ENCODE measurements at places on chromosomes 3 and 15. TPM values are rescaled to one million over a fixed set of nuclear protein-coding genes. Genes with fewer than 3 reads are reported as not detected.
A peak's percentile ranks its signal among the peaks of the same experiment; 100 is the strongest.

GRCh38 chr3:35141406-35141805 lies 497.9 kb upstream of the ARPP21 start:
- no peaks in the 10 kb centered on the region for H3K4me1 ChIP-seq
- H3K27ac ChIP-seq = no peak overlapping the region
- H3K36me3 ChIP-seq = no peaks in the 10 kb centered on the region
- no peaks in the 10 kb centered on the region for H3K27me3 ChIP-seq
- no peak overlapping the region for H3K4me3 ChIP-seq

GRCh38 chr3:20808864-20809263 lies 622.9 kb upstream of the SGO1 start:
- no peak overlapping the region for H3K27ac ChIP-seq
- no peaks in the 10 kb centered on the region for H3K27me3 ChIP-seq
- no peaks in the 10 kb centered on the region for H3K4me1 ChIP-seq

GOLGA6B gene
- polyA plus RNA-seq = not detected

RGMA gene
- polyA plus RNA-seq = 3.4 TPM

HAUS2 gene
- polyA plus RNA-seq = 13.5 TPM

DNA sequence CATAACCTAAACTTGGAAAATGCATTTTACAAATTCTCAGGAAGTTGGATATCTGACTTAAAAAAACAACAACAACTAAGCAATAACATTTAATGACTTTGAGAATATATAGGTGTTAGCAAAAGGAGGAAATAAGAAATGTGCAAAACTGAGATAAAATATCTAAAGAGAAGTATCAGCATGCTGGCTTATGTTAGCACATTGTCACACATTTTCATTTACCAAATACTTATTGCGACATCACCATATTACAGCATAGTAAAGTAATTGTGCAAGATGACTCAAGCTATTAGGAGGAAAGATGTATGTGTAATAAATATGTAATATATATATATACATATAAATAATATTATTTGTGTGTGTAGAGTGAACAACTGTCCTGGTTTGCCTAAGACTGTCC lies 9.2 kb downstream of the PTX3 start:
- H3K36me3 ChIP-seq = peaks cover 4% of the 10 kb centered on the region
- H3K27ac ChIP-seq = no peak overlapping the region
- peaks cover 6% of the 10 kb centered on the region for H3K4me1 ChIP-seq
- peak; percentile 92 for DNase-seq
- no peak overlapping the region for H3K4me3 ChIP-seq
- H3K27me3 ChIP-seq = no peaks in the 10 kb centered on the region

DNA sequence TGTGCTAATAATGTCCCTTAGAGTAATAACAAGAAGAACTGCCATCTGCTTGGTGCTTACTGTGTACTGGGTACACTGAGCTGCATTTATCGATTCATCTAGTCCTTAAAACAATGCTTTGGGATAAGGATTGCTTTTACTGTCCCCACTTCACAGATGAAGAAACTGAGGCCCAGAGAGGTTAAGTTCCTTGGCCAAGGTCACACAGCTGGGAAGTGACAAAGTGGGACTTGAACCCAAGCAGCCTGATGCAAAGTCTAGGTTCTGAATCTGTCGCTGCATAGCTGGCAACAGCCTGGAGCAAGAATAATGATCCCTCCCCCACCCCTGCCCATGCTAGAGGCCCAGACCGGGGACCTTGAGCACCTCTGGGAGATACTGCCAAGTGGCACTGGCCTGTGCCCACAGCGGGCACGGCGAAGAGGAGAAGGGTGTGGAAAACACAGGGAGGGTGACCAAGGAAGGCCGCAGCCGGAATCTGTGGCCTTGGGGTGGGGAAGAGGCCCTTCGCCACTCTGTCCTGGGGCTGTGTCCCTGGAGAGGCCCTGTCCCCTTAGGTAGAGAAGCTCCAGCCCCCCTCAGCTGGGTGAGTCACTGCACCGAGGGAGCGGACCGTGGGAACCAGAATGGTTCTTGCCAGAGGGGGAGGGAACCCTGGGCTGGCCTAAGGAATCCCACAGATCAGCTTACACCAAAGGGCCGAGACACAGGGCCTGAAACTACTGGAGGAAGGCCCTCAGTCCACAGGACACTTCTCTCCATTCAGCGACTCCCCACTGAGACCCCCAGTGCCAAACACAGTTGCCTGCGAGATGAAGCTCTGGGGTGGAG lies 3.5 kb downstream of the PLXND1 start:
- H3K27me3 ChIP-seq = no peaks in the 10 kb centered on the region
- no peaks in the 10 kb centered on the region for H3K36me3 ChIP-seq
- peaks cover 34% of the 10 kb centered on the region for H3K4me1 ChIP-seq

MNS1 gene
- polyA plus RNA-seq = 3.2 TPM

MUSTN1 gene
- polyA plus RNA-seq = 39.0 TPM

- H3K27me3 ChIP-seq = no peaks in the 10 kb centered on the region
- peak overlapping the region; percentile 95 for H3K27ac ChIP-seq
- peak; percentile 51 for DNase-seq
- peaks cover 2% of the 10 kb centered on the region for H3K4me1 ChIP-seq
These were observed 3.4 kb downstream of the PDZRN3 start for GRCh38 chr3:73621388-73621787.

DNA sequence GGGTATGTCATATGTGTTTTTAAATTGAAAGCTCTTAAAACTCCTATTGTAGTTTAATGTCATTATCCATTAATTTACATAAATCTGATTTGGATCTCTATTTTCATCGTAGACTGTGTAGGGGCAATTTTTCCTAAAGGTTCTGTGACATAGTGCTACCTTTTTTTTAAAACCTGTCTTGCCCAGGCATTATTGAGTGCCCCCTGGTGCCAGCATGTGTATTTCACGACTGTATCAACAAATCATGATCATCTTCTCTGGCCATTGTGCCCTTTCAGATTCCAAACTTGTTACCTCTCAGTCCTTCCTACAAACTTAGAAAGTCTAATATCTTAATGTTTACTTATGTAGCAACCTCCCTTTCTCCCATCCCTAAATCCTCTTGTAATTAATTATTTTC lies 97.2 kb upstream of the FLNB start:
- no peak overlapping the region for H3K27ac ChIP-seq
- no peak for DNase-seq
- no peak overlapping the region for H3K4me3 ChIP-seq
- peaks cover 10% of the 10 kb centered on the region for H3K36me3 ChIP-seq
- H3K27me3 ChIP-seq = no peaks in the 10 kb centered on the region

GRCh38 chr3:9399746-9400145 lies 2.3 kb downstream of the SETD5 start:
- no peaks in the 10 kb centered on the region for H3K27me3 ChIP-seq
- H3K27ac ChIP-seq = peak overlapping the region; percentile 99
- peak; percentile 97 for DNase-seq
- H3K4me1 ChIP-seq = peaks cover 5% of the 10 kb centered on the region

GRCh38 chr3:81440661-81441060 lies 320.8 kb downstream of the GBE1 start:
- H3K27ac ChIP-seq = no peak overlapping the region
- H3K4me1 ChIP-seq = peaks cover 3% of the 10 kb centered on the region
- H3K27me3 ChIP-seq = no peaks in the 10 kb centered on the region
- no peak for DNase-seq

DNA sequence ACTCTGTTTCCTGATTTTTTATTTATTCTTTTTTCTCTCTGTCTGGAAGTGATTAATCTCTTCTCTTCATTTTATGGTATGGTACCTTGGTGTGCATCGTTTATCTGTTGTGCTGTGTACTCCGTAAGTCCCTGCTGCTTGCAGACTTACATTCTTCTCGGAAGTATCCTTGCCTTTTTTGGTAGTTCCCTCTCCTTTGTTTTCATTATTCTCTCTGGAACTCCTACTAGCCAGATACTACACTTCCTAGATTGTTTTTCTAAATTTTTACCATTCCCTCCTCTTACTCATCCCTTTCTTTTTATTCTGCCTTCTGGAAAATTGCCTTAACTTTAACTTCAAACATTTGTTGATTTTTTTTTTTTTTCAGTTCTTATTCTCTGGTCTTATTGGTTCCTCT lies 27.2 kb downstream of the PIK3CA start:
- no peak overlapping the region for H3K27ac ChIP-seq
- no peaks in the 10 kb centered on the region for H3K36me3 ChIP-seq
- H3K27me3 ChIP-seq = no peaks in the 10 kb centered on the region
- peaks cover 4% of the 10 kb centered on the region for H3K4me1 ChIP-seq

DNA sequence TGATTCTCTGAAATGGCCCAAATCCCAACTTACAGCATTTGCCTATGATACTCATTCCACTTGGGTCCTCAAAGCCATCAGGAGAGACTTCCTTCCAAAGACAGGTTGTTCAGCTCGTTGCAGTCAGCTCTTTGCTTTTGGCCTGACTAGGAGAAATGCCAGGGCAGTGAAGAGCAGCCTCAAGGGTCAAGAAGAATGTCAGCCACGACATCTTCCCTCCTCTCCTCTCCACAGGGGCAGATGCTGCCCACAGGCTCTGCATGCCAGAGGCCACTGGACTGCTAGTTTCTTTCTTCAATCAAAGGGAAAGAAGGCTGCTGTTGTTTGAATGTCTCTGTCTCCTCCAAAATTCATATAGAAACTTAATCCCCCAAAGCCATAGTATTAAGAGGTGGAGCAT lies 201.7 kb upstream of the PFN2 start:
- H3K36me3 ChIP-seq = no peaks in the 10 kb centered on the region
- DNase-seq = no peak
- no peak overlapping the region for H3K27ac ChIP-seq

DNA sequence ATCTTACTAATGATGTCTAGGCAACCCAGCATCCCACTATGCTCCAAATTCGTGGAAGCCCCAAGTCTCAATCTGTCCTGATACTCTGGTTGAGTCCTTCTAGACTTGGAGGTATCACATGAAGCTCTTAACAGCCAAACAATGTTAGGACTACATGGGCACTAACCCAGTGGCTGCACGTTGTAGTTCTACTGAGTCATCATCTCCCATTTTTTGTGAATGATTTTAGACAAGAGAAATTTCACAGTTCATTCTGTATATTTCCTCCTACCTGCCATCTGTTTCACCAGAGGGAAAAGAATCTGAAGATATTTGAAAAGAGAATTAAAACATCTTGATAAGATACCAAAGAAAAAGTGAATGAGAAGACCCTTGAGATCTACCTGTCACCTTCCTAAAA lies 9.8 kb upstream of the WWTR1 start:
- H3K4me3 ChIP-seq = no peak overlapping the region
- H3K27ac ChIP-seq = no peak overlapping the region
- no peaks in the 10 kb centered on the region for H3K4me1 ChIP-seq

GRCh38 chr3:98778852-98779413 lies 15.8 kb downstream of the ST3GAL6 start:
- H3K4me1 ChIP-seq = peaks cover 2% of the 10 kb centered on the region
- DNase-seq = peak; percentile 54
- no peak overlapping the region for H3K4me3 ChIP-seq
- peak overlapping the region; percentile 79 for H3K27ac ChIP-seq

MESP2 gene
- 0.71 TPM for polyA plus RNA-seq

- H3K27ac ChIP-seq = no peak overlapping the region
- H3K4me3 ChIP-seq = no peak overlapping the region
- no peak for DNase-seq
- H3K27me3 ChIP-seq = no peaks in the 10 kb centered on the region
These were observed 114.0 kb downstream of the LRRC28 start for GRCh38 chr15:99365242-99365641.

DNA sequence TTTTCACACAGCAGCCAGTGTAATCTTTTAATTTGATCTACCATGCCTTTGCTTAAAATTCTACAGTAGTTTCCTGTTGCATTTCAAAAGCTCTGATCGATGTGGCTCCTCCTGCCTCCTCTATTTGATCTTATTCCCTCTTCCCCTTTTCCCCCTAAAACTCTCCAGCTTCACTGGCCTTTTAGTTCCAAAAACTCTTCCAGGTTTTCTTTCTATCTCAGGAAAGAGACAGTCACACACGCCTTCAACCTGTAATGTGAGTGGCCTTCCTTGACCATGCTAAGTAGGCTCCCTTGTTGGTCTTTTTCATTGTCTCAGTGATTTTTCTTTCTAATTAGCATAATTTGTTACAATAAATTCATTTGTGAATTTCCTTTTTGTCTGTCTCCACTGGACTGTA lies 985 bp downstream of the TEX9 start:
- H3K27ac ChIP-seq = no peak overlapping the region
- H3K36me3 ChIP-seq = no peaks in the 10 kb centered on the region
- no peak for DNase-seq

AGBL1 gene
- polyA plus RNA-seq = 0.08 TPM

FANCD2OS gene
- not detected for polyA plus RNA-seq

HMCES gene
- polyA plus RNA-seq = 23.2 TPM

- H3K4me3 ChIP-seq = no peak overlapping the region
- no peak overlapping the region for H3K27ac ChIP-seq
- DNase-seq = no peak
- no peaks in the 10 kb centered on the region for H3K4me1 ChIP-seq
- no peaks in the 10 kb centered on the region for H3K27me3 ChIP-seq
These were observed 197.8 kb downstream of the EBLN2 start for GRCh38 chr3:73259291-73259690.

DNA sequence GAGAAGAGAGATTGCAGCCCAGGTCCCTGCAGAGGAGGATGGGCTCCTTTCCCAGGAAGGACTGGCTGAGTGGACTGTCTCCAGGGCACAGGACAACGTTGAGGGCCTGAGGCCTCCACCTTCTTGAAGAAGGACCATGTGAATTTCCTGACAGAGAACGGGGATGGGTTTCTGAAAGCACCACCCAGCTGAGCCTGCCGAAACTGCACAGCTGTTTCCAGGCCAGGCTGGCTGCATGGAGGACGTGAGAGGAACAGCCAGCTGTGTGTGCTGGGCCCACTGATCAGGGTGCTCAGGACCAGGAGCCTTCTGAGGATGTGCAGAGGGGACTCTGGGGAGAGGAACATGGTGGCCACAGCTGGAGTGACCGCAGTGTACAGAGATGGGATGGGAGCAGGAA lies 39.2 kb downstream of the HMCES start:
- no peak for DNase-seq
- no peak overlapping the region for H3K27ac ChIP-seq
- H3K27me3 ChIP-seq = no peaks in the 10 kb centered on the region

CCDC54 gene
- not detected for polyA plus RNA-seq

FAM3D gene
- 15.1 TPM for polyA plus RNA-seq

DNA sequence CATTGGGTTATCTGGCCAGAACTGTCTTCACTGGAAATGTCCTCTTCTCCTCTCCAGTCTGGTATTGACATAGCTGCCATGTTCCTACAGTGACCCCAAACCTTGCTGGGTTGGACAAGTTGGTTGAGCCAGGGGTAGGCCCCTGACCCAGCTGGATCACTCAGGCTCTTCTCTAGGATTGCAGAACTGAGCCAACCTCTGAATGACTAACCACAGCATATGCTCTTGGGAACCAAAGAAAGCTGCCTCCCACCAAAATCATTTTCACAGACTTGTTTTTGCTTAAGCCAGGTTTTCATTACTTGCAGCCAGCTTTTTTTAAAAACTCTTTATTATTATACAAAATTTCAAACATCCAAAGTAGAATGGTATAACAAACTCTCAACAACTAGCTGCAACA lies 41.4 kb downstream of the FSIP1 start:
- DNase-seq = no peak
- H3K36me3 ChIP-seq = no peaks in the 10 kb centered on the region
- H3K4me1 ChIP-seq = peaks cover 5% of the 10 kb centered on the region
- H3K27me3 ChIP-seq = no peaks in the 10 kb centered on the region
- H3K4me3 ChIP-seq = no peak overlapping the region
- no peak overlapping the region for H3K27ac ChIP-seq

Data from lung (tissue), 17 donors.